D721Med (cell line): ENCODE measurements at places on chromosomes 6 and 20.

- DNase-seq = no peak
Observed at GRCh38 chr6:11785415-11785773, 6.8 kb upstream of the ADTRP start.

GRCh38 chr20:19522071-19522801 lies 235.8 kb upstream of the RIN2 start:
- DNase-seq = no peak

GRCh38 chr6:40307712-40308111 lies 279.5 kb downstream of the LRFN2 start:
- DNase-seq = no peak

DNA sequence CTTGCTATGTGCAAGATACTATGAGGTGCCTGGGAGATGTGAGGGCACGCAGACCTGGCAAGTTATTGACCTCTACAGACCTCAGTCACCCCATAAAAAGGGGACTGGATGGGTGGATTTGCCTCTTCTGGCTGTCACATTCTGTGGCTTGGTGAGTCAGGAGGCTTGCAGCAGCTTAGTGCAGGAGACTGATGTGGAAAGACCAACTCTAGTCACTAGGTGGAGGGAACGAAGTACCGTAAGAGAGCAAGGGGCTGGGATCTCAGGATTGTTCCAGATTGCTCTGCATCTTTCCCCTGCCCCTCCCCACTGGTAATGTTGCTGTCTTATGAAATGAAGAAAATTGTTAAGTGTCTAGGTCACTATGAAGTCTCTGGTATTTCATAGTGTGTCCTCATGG lies 3.3 kb downstream of the MAPRE1 start:
- DNase-seq = no peak

GRCh38 chr20:63295846-63296245 lies 2.9 kb downstream of the COL20A1 start:
- DNase-seq = no peak

- DNase-seq = no peak
Observed at GRCh38 chr6:113094779-113095178, 747.6 kb downstream of the RFPL4B start.

GRCh38 chr6:128642132-128642531 lies 121.7 kb upstream of the PTPRK start:
- DNase-seq = no peak

- no peak for DNase-seq
Observed at GRCh38 chr6:100626721-100627120, 162.0 kb upstream of the SIM1 start.

DNA sequence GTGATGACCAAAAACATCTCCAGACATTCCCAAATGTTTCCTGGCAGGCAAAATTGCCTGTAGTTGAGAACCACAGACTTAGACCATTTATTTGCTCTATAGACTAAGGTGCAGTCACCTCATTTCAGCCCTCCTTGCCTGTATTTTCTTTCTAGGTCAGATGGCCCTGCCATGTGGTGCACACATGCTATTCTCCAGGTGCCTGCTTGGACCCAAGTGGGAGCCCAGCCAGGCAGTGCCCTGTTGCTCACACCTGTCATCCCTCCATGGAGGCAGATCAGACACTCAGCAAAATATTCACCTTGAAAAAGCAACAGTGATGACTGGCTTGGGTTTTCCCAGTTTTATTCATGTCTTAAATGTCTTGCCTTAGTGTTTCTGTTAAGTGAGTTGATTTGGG lies 311.4 kb downstream of the TFAP2C start:
- DNase-seq = no peak

DNA sequence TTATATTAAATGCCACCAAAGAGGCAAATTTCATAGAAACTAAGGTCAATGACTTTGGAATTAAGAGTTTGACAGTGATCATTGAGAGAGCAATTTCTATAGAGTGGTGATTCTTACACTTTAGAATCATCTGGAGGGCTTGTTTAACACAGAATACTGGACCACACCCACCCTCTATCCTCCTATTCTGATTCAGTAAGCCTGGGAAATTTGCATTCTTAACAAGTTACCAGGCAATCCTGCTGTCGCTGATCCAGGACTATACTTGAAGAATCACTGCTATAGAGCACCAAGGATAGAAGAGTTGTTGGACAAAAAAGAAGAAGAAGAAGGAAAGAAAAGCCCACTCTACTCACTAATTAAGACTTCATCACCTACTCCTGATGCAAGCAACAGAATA lies 21.3 kb upstream of the TBX18 start:
- no peak for DNase-seq

DNA sequence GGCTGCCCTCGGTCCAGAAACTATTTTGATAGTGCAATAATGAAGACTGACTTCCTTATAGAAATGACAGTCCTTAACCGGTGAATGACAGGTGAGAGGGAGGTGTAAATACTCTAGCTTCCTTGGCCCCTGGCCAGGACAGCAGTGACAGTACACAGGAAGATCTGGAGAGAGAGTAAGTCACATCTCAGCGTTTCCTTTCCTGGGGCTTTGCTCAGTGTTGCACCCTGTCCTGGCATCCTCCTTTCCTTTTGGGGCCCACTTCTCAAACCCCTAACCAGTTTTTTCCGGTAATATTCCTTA lies 336.9 kb downstream of the CD83 start:
- no peak for DNase-seq

- no peak for DNase-seq
Observed at GRCh38 chr20:64766-65322, 22.6 kb upstream of the DEFB125 start.

DNA sequence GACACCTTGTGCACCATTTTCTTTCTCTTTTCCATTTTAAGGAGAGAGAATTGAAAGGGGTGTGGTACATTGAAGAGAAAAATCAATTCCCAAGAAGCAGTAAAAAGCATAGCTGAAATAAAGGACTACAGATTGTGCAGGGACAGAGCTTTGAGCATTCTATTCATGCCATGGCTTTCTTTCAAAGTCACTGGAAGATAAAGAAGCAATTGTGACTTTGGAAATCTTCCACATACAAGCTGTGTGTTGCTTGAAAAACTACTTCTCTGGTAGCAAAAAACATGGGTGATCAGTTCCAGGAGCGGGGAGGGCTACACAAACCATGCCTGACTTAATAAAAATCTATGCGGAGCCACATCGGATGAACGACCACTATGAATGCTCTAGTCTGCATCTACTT lies 230.2 kb upstream of the THEMIS start:
- no peak for DNase-seq

- no peak for DNase-seq
Observed at GRCh38 chr6:166045860-166046200, 121.8 kb downstream of the TBXT start.

- no peak for DNase-seq
Observed at GRCh38 chr6:148027201-148027600, 315.4 kb upstream of the SASH1 start.

DNA sequence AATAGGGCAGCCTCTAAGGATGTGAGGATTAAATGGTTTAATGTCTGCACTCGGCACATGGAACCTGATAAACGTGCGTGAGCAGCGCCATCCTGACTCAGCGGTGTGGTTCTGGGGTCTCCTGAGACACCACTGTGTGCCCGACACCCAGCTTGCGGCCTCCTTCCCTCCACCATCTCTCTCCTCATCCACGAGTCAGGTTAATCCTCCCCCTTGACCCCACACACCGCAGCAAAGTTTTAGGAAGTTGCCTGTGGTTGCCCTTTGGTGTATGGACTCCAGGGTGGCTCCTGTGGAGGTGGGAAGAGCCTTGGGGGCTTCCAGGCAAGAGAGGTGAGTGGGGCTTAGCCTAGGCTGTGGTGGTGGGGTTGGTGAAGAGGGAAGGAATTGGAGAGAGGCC lies 68.2 kb downstream of the PHACTR3 start:
- DNase-seq = no peak

- DNase-seq = no peak
Observed at GRCh38 chr6:157151989-157152388, 171.3 kb downstream of the TMEM242 start.

GRCh38 chr6:138446821-138447220 lies 42.8 kb downstream of the HEBP2 start:
- no peak for DNase-seq

DNA sequence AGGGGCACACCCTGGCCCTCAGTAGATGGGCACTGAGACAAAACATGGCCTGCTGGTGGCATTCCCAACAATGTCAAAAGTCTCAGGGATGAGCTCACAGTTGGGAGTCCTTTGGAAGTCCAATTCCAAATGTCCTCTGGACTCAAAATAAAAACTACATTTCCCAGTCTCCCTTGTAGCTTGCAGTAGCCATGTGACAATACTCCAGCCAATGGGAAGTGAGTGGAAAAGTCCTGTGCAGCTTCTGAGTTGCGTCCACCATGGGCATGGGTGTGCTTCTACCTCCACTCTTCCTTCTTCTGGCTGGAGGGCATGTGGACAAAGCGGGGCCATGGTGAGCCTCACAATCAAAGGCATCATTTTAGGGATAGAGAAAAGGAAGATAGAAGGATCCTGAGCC lies 5.8 kb upstream of the ADAM33 start:
- no peak for DNase-seq

GRCh38 chr20:58568126-58568482 lies 52.9 kb upstream of the APCDD1L start:
- no peak for DNase-seq

DNA sequence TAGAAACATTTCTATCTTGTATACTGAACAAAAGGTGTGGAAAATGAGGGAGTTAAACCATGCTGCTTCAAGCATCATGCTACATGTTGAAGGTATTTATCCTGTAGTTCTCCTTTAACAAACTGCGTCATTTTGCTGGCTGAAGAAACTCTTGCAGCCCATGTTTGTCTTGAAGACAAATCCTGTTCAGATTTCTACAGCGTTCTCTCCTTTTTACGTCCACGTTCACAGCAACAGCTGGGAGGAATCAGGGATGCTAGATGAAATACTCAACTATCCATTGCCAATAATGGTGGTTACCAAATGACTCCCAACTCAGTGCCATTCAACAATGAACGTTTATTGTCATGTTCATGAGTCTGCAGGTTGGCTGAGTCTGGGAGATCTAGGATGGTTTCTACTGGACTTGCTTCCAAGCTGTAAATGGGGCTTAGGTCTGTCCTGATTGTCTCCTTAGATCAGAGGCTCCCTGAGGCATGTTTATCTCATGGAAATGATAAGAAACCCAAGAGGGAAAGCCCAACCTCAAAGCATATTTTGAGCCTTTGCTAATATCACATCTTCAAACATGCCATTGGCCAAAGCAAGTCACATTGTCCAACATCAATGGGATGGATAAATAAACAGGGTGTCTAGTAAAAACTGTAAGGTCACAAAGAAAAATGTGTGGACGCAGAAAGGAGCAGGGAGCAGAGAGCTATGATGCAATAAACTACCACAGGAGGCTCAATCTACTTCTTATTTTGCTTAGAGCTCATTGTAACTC lies 2.7 kb upstream of the PLCB1 start:
- no peak for DNase-seq

DNA sequence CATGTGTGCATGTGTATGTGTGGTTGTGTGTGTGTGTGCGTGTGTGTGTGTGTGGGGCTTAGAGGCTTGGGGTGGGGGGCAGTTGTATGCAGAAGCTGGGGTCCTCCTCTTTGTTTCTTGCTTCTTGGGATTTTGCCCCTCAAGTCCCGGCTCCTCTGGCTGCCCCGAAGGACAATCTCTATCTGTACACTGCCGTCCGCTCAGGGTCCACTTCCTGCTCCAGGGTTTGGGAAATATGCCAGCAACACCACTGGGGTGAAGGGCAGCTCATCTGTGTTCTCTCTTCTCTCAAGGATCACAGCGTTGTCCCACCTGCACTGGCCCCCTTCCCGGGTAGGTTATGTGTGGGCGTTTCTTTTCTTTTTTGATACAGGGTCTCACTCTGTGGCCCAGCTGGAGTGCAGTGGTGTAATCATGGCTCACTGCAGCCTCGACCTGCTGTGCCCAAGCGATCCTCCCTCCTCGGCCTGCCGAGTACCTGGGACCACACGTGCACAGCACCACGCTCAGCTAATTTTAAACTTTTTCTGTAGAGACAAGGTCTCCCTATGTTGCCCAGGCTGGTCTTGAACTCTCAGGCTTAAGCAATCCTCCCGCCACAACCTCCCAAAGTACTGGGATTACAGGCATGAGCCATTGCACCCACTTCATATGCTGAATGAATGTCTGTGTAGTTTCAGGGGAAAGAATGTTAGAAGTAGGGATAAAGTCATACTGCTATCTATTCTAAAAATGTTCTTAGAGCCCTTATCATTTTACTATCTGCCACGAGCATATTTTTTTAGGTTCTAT lies 25.7 kb downstream of the SLC2A4RG start:
- DNase-seq = no peak

- no peak for DNase-seq
Observed at GRCh38 chr6:135972150-135972549, 120.6 kb downstream of the PDE7B start.

DNA sequence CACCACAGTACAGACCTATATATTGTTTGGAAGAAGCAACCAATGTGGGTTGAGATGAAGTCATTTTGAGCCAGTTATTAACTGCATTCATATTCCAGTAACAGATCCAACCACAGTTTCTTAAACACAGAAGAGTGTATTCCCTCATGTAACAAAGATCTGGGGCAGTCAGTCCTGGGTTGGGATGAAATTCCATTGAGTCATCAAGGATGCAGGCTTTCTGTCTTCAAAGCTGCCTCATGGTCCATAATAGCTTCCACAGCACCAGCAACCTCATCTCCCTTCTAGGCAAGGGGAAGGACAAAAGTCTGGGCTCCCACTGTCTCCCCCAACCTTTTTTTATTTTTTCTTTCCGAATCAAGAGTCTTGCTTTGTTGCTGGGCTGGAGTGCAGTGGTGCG lies 2.9 kb upstream of the SOD2 start:
- no peak for DNase-seq

DNA sequence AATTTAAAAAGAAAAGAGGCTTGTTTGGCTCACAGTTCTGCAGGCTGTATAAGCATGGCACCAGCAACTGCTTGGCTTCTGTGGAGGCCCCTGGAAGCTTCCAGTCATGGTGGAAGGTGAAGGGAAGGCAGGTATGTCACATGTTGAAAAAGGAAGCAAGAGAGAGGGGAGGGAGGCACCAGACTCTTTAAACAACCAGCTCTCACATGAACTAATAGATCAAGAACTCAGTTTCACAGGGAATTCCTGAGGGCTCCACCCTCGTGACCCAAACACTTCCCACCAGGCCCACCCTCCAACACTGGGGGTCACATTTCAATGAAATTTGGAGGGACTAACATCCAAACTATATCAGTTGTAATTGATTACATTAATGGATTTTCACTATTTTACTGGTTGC lies 127.9 kb upstream of the MLIP start:
- DNase-seq = no peak

DNA sequence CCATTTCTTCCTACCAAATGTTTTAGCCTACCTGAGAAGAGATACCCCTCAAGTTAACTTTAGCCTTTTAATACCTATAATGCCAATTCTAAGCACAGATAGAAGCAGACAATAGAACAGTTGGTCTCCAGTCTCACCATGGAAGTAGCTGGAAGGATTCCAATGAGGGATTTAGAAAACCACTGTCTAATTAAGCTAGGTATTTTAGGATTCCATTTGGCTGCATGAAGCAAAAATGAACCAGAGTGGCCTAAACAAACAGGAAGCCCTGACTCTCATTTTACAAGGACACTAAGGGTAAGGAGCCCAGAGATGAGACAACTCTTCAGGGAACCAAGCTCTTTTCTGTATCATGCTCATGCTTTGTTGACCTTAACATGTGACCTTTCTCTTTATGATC lies 199.2 kb downstream of the ALDH8A1 start:
- no peak for DNase-seq
